Spinal cord (tissue), 10 donors: ENCODE measurements at places on chromosomes 11 and 22. TPM values are rescaled to one million over a fixed set of nuclear protein-coding genes. Genes with fewer than 3 reads are reported as not detected.

Gene CCDC87
- polyA plus RNA-seq = 0.32 TPM

Gene MMP1
- 0.08 TPM for polyA plus RNA-seq

Gene MTMR2
- polyA plus RNA-seq = 46.2 TPM

Gene LDHAL6A
- polyA plus RNA-seq = 1.6 TPM

Gene PRRG4
- polyA plus RNA-seq = 0.98 TPM

Gene CPSF7
- polyA plus RNA-seq = 104 TPM

Gene SULT4A1
- 90.2 TPM for polyA plus RNA-seq

Gene OLFML1
- 11.8 TPM for polyA plus RNA-seq

Gene NAGA
- polyA plus RNA-seq = 18.9 TPM

Gene F2
- polyA plus RNA-seq = not detected

Gene HSCB
- polyA plus RNA-seq = 17.1 TPM

Gene DTX4
- 104 TPM for polyA plus RNA-seq

Gene LRRC10B
- polyA plus RNA-seq = 8.2 TPM

Gene SPTBN2
- 78.4 TPM for polyA plus RNA-seq

Gene OR52H1
- polyA plus RNA-seq = not detected

Gene OR5A1
- not detected for polyA plus RNA-seq

Gene TYR
- not detected for polyA plus RNA-seq

Gene RAB39A
- polyA plus RNA-seq = 7.8 TPM

Gene GSTT2
- 0.45 TPM for polyA plus RNA-seq

Gene GPR83
- polyA plus RNA-seq = 3.6 TPM

Gene SLC15A3
- polyA plus RNA-seq = 29.5 TPM

Gene ELF5
- polyA plus RNA-seq = 0.54 TPM

Gene KDM4D
- polyA plus RNA-seq = 2.4 TPM

Gene OR52N4
- polyA plus RNA-seq = not detected

Gene UBE2L3
- 67.9 TPM for polyA plus RNA-seq

Gene DGCR6
- polyA plus RNA-seq = 32.1 TPM

Gene NPTXR
- polyA plus RNA-seq = 94.0 TPM

Gene GAL3ST3
- 18.5 TPM for polyA plus RNA-seq

Gene IL18
- polyA plus RNA-seq = 3.3 TPM

Gene XNDC1N
- 6.7 TPM for polyA plus RNA-seq

Gene OR56A1
- not detected for polyA plus RNA-seq

Gene ACRV1
- polyA plus RNA-seq = 3.8 TPM

Gene RIMBP3C
- 0.70 TPM for polyA plus RNA-seq

Gene CDC42BPG
- 0.43 TPM for polyA plus RNA-seq

Gene GRIK4
- polyA plus RNA-seq = 18.4 TPM

Gene SLC22A12
- polyA plus RNA-seq = not detected

Gene NLRP14
- 2.6 TPM for polyA plus RNA-seq

Gene TBRG1
- polyA plus RNA-seq = 52.0 TPM

Gene TRIM64
- not detected for polyA plus RNA-seq

Gene OR5AP2
- not detected for polyA plus RNA-seq

Gene PLEKHA7
- polyA plus RNA-seq = 16.0 TPM

Gene DEUP1
- 0.26 TPM for polyA plus RNA-seq

Gene SLCO2B1
- polyA plus RNA-seq = 58.9 TPM

Gene TUBA8
- 24.7 TPM for polyA plus RNA-seq

Gene SLC17A6
- polyA plus RNA-seq = 46.7 TPM

Gene OR4D10
- polyA plus RNA-seq = not detected

Gene RAB36
- polyA plus RNA-seq = 15.1 TPM

Gene OR5B21
- not detected for polyA plus RNA-seq

Gene GALNT18
- polyA plus RNA-seq = 9.8 TPM
